ENCODE measurements at places on chromosomes 1 and 21.
A peak's percentile ranks its signal among the peaks of the same experiment; 100 is the strongest.

DNA sequence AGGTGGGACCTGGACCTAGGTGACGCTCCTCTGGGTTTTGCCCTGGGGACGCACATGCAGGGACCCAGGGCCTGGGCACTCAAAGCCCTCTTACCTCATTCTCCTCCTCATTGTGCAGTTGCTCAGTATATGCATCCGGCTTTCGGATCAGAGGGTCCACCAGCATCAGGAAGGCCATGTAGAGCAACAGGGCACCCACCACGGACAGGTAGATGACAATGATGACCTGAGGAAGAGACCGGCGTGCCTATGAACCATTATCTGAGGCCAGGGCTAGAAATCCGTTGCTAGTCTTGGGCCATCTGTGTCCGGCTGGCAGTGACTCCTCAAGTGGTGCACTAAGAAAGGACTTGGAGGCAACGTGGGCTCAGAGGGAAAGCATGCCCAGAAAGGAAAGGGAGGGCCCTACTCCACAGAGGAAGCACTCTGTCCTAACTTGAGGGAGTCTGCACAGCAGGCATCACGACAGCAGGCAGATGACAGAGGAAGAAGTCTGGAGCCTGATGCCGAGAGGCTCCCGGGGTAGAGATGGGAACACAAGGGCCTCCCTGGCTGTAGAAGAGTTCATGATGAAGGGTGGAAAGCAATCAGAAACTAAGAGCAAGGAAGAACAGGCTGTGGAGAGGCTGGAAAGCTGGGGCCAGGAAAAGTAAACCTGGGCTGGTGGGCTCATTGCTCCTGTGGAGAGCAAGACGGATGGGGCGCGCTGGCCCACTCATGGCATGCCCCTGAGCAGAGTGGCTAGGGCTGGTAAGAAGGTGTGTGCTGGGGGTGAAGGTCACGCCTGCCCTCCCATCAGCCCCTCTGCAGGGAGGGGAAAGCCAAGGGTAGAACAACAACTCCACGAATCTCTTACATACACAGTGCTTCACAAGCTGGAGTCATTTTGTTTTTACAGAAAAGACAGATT is 10.3 kb downstream of the TMEM9 start:
- DNase-seq: no peak

DNA sequence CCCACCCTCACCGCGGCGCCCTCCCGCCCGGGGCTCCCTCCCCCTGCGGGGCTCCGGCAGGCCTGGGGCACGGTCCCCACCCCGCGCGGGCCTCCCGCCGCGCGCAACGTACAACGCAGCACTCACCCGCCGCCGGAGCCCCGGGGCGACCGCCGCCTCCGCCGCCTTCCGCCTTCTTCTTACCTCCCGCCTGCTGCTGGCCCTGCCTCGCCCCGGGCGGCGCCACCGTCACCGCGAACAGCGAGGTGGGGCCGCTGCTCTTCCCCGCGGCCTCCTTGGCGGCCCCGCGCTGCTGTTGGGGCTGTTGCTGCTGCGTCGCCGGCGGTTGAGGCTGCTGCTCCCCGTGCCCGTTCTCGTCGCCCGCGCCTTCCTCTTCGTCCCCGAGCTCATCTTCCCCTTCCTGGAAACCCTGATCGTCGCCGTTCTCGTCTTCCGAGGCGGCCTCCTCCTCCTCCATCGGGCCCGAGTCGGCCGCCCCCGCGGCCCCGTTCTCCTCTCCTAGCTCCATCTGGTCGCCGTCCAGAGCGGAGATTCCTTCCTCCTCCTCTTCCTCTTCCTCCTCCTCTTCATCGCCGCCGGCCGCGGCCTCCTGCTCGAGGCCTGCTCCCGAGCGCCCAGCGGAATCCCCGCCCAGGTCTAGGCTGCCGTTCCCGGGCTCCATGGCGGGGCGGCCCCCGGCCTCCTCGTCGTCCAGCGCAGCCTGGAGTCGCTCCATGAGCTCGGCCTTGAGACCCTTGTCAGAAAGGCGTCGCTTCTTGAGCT is 671 bp downstream of the HNRNPU start:
- DNase-seq: no peak

DNA sequence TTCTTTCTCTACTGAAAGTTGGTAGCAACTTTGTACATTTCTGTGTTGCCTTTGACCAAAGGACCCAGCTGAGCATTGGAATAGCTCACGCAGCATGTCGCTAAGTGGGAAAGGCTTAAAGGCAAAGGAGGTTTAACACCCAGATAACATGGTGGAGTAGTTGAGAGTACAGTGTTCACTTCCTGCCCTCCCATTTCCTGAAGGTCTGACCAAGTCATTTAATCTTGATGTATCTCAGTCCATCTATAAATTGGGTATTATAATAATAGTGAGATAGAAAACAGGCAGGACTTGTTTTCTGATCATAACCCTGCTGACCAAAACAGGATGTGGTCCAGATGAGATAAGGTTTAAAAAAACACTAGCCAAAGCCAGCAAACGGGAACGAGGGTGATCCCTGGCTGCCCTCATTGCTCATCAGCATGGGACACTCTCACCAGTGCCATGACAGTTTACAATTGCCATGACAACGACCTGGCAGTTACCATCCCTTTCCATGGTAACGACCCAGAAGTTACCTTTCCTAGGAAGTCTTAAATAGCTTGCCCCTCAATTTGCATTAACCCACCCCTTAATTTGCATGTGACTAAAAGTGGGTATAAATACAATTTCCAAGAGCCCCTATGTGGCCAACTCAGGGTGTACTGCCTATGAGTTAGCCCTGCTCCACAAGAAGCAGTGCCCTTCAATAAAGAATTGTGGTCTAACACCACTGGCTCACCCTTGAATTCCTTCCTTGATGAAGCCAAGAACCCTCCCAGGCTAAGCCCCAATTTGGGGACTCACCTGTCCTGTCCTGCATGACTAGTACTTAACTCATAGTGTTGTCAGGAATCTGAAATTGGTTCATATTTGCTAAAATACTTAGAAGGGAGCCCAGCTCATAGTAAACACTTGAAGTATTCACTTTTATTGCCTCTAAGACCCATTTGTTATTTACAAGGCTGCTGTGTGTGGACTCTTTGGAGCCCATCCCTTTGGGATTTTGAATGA is 28.4 kb upstream of the FHAD1 start:
- no peak for DNase-seq

GRCh38 chr1:3321559-3322449 is 132.7 kb upstream of the ARHGEF16 start:
- DNase-seq: no peak

DNA sequence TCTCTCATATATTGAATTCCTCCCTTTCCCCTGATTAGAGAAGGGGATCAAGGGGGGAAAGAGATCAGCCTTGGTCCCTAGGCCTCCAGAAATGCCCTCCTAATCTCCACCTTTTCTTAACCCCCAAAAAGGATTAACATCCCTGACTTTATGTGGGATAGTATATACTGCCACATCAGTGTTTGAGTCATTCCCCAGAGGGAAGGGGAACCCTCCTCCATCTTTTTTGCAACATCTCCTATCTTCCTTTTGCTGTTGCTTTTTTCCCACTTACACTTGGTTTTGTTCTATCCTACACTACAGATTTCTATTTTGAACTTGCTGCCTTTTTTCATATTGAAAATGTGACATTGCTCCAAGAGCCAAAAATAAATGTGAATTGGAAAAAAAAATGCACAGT is 65.4 kb upstream of the PODN start:
- no peak for DNase-seq

DNA sequence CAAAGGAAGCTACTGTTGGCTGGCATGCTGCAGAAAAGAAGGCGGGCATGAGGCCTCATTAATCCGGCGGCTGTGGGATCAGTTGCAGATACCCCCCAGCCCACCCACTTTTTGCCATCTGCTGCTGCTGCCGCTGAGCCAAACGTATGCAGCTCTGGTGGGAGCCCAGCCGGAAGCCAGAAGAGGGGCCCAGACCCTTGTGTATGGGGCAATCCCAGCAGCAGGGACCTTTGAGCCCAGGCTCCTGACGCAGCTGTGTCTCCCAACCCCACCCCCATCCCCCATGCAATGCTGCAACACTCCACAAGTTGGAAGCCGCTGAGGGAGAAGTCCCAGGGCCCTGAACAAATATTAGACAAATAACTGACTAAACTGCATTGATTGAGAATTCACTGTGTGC is 106.0 kb downstream of the ELAVL4 start:
- DNase-seq: no peak

- no peak for DNase-seq
These were observed 342.8 kb downstream of the RPS6KC1 start for GRCh38 chr1:213393860-213394259.

DNA sequence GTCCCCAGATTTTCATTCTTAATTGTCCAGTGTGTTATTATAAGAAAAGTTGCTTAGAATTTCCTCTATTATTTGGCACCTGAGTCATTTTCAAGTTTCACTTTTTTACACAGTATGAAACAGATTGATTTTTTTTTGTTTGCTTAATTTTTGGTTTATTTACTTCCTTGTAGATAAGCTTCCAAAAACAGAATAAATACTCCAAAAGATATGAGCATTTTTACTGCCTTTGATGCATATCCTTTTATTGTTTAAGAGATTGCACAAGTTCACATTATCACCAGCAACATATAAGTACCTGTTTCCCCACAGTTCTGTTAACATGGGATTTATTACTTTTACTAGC is 36.3 kb upstream of the AHCYL1 start:
- DNase-seq: no peak

DNA sequence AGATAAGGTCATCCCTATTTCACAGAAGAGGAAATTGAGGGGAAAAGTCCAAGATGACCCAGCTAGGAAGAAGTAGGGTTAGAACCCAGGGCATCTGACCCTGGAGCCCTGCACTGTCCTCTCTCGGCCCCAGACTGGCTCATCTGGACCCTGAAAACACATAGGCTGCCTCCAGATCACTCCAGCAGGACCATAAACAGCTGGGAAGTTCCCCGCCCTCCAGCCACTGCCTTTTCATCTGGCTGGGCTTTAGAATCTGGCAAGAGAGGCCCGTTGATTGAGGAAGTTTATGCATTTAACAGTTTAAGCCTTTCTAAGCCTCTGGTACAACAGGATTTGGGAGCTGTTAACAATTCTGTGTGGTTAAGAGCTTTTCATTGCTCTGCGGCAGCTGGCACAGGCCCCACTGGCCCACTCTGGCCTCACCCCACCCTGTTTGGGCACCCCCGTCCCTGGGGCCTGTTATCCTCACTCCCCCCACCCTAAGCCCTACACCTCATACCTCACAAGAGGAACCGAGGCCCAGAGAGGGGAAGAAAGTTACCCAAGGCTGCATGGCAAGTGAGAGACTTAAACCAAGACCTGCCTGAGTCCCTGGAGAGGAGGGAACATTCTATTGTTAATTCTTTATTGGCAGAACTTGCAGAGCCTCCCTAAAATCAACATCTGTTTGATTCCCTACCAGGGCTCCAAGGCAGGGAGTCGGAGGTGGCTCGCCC is 84.2 kb downstream of the EPHB2 start:
- DNase-seq: no peak

DNA sequence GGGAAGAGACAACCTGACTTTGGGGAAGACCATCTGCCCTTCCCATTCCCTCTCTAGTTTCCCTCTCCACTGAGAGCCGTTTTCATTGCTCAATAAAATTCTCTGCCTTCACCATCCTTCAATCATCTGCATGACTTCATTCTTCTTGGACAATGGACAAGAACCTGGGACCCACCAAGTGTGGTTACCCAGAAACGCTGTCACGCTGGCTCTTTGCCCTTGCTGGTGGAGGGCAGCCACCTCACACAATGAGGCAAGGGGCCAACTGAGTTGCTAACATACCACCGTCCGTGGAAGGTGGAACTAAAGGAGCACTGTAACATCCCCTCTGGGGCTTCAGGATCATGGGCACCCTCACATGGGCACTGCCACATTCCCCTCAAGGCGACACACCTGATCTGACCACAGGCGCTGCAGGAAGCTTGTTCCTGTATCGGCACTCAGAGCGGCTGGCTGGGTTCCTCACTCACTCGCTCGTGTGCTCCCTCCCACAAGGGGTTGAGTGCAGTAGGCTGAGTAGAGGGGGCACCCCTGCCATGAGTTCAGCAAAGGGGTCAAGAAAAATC is 652.4 kb downstream of the PLPP3 start:
- no peak for DNase-seq

- no peak for DNase-seq
These were observed 630.0 kb downstream of the LMO4 start for GRCh38 chr1:87958716-87959115.

- DNase-seq: no peak
These were observed 25.6 kb upstream of the IER5 start for GRCh38 chr1:181062836-181063428.

- DNase-seq: no peak
These were observed at the start of gene KCNJ10 for GRCh38 chr1:160069460-160070231. TSS of gene KCNJ10 (minus strand) at chr1:160070160. CDS start at chr1:160042532, 27,628 bp downstream.

DNA sequence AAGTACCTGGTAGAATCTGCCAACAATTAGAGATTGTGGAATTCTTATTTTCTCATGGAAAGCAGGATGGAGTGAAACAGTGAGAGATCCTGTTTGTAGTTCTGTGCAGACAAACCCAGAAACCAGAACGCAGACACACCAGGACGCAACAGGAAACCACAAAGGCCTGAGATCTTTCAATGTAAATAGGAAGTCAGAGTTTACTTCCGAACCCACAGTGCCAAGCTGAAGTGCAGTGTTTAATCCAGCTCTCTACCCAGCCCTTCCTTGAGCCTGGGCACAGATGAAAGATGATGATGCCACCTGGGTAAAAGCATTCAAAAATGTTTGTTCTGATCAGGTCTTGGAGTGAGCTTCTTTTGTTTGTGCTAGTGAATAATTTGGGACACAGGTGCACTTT is 244.2 kb upstream of the HOOK1 start:
- DNase-seq: peak; percentile 14

- DNase-seq: no peak
These were observed 58.9 kb upstream of the PALMD start for GRCh38 chr1:99587008-99587407.

DNA sequence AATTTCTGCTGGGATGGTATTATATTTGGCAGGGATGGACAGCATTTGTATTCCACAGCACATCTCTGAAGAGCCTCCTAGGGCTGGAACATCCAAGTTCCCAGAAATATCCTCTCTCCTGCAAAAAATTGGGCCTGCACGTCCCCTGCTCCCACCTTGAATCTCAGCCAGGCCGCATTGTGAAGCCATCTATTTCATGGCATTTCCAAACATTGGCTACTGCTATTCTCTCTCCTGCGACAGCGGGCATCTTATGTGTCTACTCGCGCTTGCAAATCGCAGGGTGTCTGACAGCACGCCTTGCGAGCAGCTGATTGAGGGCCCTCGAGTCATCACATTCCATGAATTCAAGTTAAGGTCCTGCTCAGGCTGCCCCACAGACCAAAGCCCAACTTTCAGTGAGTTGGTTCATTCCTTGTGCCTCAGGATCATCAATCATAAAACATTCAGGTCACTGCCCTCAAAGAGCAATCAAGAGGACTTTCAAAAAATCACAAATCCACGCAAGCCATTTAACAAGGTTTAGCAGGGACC is 15.8 kb downstream of the RGS8 start:
- DNase-seq: no peak

DNA sequence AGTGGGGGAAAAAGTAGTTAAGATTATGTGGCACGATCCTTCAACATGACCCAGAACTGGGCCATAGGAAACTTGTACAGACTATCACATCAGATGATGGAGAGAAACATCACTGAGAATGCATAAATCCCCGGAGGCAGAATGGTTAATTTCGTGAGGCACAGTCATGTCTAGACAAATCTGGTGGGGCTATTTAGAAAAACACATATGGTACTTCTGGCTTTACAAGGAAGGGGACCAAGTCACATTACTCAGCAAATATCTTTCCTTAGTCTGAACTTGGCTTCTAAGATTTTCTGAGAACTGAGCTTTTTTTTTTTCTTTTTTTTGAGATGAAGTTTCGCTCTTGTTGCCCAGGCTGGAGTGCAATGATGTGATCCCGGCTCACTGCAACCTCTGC is 9.2 kb upstream of the UQCRHL start:
- DNase-seq: no peak
